ENCODE measurements at places on chromosomes 7 and 10. TPM values are rescaled to one million over a fixed set of nuclear protein-coding genes. Genes with fewer than 3 reads are reported as not detected.

DNA sequence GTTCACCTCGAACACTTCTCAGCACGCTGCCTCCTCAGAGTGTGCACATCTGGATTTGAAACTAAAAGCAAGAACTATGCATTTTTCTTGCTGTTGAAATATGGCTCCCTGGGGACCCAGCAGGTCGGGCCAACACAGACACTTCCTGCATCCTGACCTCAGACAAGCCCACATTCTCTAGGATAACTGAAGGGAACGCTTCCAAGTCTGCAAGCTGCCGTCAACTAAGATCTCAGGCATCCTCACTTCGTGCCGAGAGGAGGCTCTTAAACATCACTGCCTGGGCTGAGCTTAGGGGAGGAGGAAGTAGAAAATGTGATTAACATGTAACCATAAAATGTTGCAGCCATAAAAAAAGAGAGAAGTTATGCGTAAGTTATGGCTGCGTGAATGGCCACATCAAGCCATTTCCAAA lies 65.5 kb downstream of the PYROXD2 start:
- no peak for DNase-seq

GRCh38 chr10:47240173-47240572 lies 59.8 kb upstream of the GDF10 start:
- no peak for DNase-seq

Gene PDZD7
- polyA plus RNA-seq, result 1.9 TPM

- DNase-seq, result no peak
Observed at GRCh38 chr10:58853668-58854067, 322.8 kb upstream of the PHYHIPL start.

DNA sequence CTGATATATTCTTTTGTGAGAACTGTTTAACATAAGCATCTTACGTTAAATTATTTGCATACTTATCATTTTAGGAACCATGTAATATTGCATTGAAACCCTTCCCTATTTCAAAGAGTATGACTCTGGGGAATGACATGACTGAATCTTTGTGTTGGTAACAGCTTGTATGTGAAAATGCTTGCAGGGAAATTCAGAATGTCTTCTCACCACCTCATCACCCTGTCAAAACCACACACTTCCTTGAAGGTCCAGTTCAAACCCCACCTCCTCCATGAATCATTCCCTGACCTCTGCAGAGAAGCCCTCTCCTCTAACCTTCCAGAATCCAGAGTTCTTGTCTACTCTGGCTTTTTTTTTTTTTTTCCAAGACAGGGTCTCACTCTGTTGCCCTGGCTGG lies 26.3 kb upstream of the NKX2-3 start:
- DNase-seq, result no peak

DNA sequence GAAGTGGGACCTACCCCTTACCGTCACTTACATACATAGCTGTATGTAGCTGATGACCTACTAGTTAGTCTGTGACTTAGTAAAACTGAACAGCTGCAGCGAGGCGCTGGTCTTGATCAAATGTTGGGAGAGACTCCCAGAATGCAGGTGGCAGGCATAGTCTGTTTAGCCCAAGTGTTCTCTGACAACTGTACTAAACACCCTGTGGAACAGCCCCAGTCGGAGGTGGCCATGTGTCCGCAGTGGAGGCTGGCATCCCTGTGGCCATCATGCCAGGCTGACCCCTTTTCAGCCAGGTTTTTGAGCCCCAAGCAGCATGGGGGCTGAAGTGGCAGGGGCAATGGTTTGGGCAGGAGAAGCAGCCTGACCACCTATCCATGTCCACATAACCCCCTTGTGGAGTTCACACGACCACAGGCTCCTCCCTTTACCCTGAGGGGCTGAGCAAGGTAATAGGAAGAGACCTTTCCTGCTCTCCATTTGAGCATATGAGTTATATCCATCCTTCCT lies 7.2 kb downstream of the ADCY1 start:
- DNase-seq, result no peak

Gene C7orf33
- not detected for polyA plus RNA-seq

Gene AP3M1
- 25.8 TPM for polyA plus RNA-seq

DNA sequence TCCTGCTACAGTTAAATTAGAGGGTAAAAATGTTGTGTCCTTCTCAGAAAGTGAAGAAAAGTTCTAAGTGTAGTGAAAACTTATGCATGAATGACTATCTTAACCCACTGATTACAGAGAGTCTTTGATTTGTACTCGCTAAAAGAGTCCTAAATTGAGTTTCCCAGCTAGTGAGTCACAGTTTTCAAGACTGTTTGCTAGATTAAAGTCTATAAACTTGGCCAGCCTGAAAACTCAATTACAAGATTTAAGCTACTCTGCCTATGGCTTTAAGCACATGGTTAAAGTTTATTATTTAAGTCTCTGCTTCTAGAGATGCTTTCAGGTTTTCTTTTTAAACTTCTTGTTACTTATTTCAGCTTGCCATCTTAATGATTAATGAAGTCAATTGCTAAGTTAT lies 44.4 kb downstream of the MRPS24 start:
- no peak for DNase-seq

GRCh38 chr7:103532955-103533354 lies 86.9 kb upstream of the SLC26A5 start:
- DNase-seq, result no peak

Gene PAX2
- not detected for polyA plus RNA-seq

Gene TMEM176A
- polyA plus RNA-seq, result not detected

DNA sequence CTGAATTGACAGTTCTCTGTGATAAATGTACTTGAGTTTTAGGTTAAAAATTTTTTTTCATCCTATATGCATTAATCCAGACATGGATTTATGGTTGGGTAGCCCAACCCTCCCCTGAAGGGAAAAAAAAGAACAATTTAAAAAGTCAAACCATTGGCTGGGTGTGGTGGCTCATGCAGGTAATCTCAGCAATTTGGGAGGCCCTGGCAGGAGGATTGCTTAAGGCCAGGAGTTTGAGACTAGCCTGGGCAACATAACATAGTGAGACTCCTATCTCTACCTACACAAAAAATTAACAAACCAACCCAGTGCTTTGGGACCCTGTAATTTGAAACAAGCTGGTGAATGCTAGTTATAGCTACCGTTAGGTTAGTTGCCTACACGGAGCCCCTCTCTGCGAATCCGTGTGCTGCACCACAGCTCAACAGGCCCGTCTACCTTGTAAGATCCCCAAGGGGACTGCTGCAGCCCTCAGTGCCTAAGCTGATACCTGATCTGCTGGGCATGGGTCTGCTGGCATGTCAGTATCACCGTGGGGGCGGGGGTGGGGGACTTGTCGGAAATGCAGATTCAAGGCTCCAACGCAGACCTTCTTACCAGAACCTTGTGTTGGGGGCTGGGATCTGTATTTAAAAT lies 32.8 kb downstream of the TSPAN14 start:
- no peak for DNase-seq

Gene ADRB1
- polyA plus RNA-seq, result not detected

DNA sequence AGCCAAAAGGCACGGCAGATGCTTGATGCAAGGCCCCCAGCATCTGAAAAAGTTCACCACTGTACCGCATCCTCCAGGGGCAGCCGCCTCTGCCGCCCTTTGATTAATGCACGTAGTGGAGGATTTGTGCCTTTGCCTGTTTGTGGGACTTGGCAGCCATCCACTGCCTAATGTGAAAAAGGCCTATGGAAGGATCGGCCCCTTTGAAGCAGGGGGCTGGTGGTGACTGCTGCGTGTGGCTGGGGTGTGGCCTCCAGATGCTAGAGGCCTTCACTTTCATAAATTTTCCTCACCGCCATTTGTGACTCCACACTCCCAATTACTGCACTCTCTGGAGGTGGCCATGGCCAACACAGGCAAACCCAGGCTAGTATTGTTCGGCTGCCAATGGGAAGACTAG lies 226.0 kb downstream of the BMPER start:
- DNase-seq, result no peak

- DNase-seq, result no peak
Observed at GRCh38 chr7:139730746-139731612, 46.8 kb downstream of the HIPK2 start.

DNA sequence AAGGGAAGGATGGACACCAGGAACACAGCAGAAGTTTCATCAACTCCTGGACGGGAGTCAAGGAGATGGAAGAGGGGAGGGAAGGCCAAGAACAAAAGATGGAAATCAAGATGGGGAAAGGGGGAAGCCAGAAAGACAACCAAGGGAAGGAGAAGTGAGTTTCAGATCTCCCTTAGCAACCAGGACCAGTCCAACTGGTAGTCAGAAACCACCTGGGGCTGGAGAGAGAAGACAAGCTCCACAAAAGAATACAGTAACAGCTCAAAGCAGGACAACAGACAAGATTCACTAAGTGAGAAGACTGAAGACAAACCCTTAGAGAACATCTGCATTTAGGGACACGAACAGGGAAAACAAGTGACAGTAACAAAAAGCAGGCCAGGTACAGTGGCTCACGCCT lies 30.6 kb downstream of the CDCA7L start:
- no peak for DNase-seq

- no peak for DNase-seq
Observed at GRCh38 chr10:18164748-18165361, 24.6 kb downstream of the CACNB2 start.

- DNase-seq, result no peak
Observed at GRCh38 chr7:105741982-105742381, 134.4 kb downstream of the ATXN7L1 start.

DNA sequence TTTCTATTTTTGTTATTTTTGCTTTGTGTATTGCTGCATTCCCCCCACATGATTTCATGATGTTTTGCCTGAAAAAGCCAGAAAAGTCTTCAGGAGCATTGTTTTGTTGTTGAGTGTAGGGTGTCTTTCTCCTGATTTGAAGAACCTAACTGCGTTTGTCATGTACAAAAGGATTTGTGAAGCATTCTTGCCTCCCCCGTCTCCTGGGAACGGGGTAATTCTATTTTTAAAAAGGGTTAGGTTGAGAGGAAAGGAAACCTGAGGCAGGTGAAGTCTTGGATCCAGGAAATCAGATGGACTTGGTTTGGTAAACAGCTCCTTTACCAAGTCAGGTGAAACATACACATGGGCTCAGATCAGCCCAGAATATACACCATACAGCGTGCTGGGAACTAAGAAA lies 26.0 kb upstream of the BTBD16 start:
- no peak for DNase-seq

DNA sequence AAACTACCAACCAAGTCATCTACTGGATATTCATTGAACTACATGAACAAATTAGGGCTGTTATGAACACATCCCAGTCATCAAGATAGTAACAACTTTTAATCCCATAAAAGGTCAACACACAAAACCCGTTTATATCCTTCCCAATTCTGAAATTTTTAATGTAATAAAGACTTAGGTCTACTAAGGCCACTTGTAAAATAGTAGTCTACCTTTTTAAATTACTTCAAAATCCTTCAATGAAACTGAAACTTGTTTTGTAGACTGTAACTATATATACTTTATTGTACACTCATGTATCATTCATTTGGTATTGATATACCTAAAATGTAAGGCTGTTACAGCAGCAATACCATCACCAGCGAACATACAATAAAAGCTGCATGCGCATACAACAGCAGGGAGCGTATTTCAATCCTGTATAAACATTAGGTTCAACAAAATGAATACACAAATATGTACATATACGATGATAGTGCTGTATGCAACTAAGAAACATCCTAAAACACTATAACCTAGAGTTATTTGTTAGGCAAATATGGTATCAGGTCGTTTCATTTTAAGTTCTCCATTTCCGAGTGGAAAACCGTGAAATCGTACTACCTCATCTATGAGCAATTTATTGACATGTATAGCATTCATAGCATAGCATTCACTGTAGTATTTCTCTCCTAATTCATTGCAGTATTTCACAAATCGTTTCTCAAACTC lies 973 bp downstream of the ATAD1 start:
- no peak for DNase-seq

DNA sequence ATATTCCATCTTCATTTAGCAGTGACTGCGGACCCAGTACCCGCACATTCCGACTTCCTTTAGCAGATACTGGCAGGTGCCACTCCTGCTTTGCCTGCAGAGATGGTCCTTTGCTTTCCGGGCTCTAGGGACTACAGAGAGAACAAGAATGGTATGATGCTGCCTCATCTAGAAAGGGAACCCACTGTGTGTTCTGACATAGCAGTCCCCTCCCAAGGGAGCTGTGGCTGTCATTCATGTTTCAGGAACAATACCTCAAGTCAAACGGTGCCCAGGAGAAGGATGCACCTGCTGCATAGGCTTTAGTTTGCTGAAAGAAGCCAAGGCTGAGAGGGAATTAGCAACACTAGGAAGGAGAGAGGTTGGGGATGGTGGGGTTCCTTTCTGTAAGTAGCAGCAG lies 15.9 kb upstream of the TMEM72 start:
- DNase-seq, result no peak

Gene HOXA10
- not detected for polyA plus RNA-seq

Gene SFTPD
- 0.03 TPM for polyA plus RNA-seq

Gene SPDYE1
- polyA plus RNA-seq, result not detected

GRCh38 chr7:153002572-153002971 lies 243.0 kb downstream of the ACTR3B start:
- no peak for DNase-seq

Gene NEUROD6
- not detected for polyA plus RNA-seq

GRCh38 chr10:74875068-74875467 lies 48.7 kb downstream of the KAT6B start:
- no peak for DNase-seq

Gene FRAT1
- polyA plus RNA-seq, result 1.8 TPM

Gene PRTFDC1
- polyA plus RNA-seq, result 6.6 TPM

Gene IPMK
- 0.88 TPM for polyA plus RNA-seq

- DNase-seq, result no peak
Observed at GRCh38 chr7:77442636-77443035, 26.5 kb upstream of the GSAP start.

Gene SPACDR
- 0.93 TPM for polyA plus RNA-seq

GRCh38 chr7:98051118-98051744 lies 55.4 kb upstream of the LMTK2 start:
- DNase-seq, result peak; percentile 81

Gene TWIST1
- 170 TPM for polyA plus RNA-seq

DNA sequence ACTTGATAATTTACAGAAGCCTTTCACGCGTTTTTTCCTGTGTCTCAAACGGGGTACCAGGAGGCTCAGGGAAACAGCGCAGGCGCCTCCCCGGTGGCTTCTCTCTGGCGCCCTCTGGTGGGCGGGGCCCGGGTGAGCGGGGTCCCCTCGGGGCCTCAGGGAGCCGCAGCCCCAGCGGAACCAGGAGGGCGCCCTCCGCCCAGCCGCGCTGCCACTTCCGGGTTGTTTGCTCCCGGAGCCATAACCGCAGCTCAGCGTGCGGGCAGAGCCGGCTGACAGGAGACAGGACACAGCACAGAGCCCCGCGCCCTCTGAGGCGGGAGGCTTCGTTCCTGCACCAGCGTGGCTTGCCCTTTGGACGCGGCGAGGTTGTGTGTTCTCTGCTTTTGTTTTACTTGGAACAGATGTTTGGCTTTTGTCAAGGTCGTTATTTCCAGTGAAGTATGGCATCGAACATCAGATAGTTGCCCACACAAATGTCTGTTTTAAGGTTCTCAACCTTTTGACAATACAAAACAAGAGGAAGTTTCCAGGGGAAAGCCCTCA lies 6.9 kb upstream of the CYP2E1 start:
- DNase-seq, result peak; percentile 94

All from SK-N-SH (cell line).